CD4-positive, alpha-beta T cell treated with Interleukin-6 at 100 ng/mL for 8 hours (primary cell): ENCODE measurements at places on chromosomes 6 and 20.

GRCh38 chr6:51846531-51846930 is 240.9 kb downstream of the PKHD1 start:
- no peak for DNase-seq

DNA sequence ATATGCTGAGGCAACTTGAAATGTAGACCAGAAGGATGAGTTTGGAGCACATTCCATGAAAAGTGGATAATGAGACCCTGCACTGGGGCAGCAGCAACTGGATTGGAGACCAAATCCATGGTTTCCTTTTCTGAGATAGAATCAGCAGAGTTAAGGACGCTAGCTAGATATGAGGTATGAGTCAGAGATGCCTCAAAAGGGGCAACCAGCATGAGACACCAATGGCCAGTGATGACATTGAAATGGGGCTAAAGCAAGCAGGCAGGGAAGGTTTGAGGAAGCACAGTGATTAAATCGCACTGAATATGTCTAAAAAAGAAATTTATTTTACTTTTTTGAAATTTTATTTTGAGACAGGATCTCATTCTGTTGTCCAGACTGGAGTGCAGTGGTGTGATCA is 802.4 kb downstream of the TFAP2A start:
- DNase-seq, result no peak

DNA sequence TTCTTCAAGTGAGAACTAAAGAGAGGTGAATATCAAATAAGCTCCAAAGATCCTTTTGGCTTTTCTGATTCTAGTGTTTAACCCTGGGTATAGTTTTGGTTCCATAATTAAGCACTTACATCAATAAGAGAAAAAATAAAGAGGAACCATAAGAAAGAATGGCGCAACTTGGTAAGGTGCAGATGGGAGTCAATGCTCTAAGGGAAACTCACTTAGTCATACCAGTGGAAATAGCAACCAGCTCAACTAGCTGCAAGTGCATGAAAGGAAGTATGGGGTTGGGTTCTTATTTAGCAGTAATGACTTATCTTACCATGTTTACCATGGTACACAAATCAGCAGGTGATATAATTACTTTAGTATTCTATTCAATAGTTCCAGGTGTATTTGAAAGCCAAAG is 296.5 kb upstream of the RUNX2 start:
- DNase-seq, result no peak

DNA sequence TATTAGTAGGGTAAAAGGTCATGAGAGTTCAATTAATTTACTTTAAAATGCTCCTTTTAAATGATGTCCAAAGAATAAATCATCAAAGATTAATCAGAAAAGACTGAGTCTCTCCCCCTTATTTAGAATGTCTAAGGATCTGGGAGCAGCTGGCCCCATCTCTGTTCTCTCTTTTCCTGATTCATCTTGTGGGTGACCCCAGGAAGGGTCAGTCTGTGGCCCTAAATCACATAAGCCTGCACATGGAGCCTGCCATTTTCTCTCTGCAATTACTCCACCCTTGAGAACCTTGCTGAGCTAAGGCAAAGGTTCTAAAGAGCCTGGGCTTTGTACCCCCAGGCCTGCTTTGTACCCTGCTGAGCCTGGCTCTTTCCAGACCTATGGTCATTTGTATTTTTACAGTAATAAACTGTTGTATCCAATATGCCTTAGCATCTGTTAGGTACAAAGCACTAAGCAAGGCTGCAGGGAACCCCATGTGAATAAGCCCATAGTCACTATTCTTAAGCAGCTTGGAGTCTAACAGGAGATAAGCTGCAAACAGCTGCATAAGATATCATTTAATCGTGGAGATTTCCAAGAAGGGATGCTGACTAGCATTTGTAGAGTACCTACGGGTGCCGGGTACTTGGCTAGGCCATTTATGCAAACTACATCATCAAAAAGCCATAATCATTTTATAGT is 431.0 kb upstream of the MARCKS start:
- DNase-seq, result no peak

GRCh38 chr20:63791497-63792156 is 39.4 kb downstream of the ZBTB46 start:
- DNase-seq, result no peak
